Uterus (tissue), 4 donors: ENCODE measurements at places on chromosomes 6 and 20. TPM values are rescaled to one million over a fixed set of nuclear protein-coding genes. Genes with fewer than 3 reads are reported as not detected.

LY6G6F gene
- total RNA-seq = not detected

SPDEF gene
- 1.5 TPM for total RNA-seq

NRSN2 gene
- 10.2 TPM for total RNA-seq

CALHM6 gene
- total RNA-seq = 7.6 TPM

GABRR1 gene
- total RNA-seq = not detected

MOCS1 gene
- total RNA-seq = 10.2 TPM

DNA sequence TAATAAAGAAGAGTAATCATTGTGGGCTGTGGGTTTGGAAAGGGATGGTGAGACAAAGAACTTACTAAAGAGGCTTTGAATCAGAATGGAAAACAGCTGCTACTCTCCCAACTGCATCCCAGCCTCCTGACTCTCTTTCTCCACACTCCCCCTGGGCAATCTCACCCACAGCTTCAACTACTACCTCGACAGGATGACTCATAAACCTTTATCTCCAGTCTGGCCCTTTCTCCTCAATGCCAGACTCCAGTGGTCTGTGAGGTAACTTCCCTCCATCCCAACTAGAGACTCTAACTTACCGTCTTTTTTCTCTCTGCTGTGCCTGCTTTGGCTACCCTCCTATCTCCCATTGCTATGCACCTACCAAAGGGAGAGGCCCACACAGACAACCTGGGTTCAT, 135.3 kb upstream of the RREB1 start:
- DNase-seq = no peak

DNA sequence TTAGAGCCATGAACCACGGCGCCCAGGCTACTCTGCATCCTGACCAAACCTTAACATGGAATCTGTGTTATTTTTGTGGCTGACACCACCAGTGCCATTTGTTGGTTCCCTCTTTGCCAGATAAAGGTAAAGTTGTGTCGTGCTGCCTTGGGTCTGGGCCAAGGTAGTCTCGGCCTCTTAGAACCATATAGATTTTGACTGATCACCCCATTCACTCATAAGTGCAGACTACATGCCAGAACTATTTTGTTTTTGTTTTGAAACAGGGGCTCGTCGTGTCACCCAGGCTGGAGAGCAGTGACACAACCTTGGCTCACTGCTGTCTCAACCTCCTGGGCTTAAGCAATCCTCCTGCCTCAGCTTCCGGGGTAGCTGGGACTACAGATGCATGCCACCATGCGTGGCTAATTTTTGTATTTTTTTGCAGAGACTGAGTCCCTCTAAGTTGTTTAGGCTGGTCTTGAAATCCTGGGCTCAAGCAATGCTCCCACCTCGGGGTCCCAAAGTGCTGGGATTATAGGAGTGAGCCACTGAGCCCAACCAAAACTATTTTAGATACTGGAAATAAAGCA, 19.2 kb upstream of the RIPOR3 start:
- no peak for DNase-seq

DNA sequence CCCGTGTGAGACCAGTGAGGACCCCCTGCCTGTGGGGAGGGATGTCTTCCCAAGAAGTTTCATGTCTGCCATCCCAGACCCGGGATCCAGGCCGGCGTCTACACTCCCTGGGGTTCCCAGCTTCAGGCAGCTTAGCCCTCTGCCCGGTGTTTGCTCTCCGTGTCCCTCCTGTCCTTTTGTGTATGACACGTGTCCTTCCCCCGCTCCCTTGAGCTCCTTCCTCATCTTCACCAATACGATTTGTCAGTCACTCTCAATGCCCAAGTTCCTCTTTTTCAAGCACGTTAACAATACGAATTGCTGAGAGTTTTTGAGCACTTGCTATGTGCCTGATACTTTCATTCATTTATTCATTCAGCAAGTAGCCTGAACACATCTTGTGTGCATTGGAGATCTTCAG, 115.6 kb upstream of the PTPN1 start:
- no peak for DNase-seq

GRCh38 chr20:48558906-48559305, 268.9 kb downstream of the PREX1 start:
- no peak for DNase-seq

GRCh38 chr6:134849920-134850447, 99.9 kb downstream of the ALDH8A1 start:
- no peak for DNase-seq

DNA sequence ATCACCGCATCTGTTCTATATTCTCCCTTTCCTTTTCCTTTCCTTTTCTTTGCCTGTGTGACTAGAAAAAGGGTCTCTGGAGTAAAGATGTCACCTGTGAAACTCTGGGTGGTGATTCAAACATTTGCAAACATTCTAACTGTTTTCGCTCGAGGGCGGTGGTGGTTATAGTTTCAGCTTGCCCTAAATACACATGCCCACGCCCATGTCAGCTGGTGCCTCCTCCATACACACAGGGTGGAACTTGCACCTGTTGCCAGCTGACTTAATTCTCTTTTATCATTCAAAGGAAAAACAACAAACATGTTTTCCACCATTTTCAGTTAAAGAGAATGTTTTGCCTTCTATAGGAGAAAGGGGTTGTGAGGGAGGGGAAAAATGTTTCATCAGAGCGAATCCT, 381.9 kb upstream of the ARID1B start:
- no peak for DNase-seq

- DNase-seq = no peak
Observed at GRCh38 chr6:167906899-167907298, 80.2 kb downstream of the AFDN start.

DNA sequence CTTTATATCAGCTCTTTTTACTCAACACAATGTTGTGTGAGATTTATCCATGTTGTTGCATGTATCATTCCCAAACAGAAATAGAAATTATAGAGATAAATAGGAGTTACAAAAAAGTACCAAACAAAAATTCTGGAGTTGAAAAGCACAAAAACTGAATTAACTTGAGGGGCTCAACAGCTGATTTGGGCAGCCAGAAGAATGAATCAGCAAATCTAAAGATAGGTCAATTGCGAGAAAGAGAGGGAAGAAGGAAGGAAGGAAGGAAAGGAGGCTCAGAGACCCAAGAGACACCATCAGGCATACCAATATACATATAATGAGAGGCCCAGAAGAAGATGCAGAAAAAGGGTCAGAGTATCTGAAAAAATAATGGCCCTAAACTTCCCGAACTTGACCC, 98.9 kb downstream of the ATG5 start:
- no peak for DNase-seq

DNA sequence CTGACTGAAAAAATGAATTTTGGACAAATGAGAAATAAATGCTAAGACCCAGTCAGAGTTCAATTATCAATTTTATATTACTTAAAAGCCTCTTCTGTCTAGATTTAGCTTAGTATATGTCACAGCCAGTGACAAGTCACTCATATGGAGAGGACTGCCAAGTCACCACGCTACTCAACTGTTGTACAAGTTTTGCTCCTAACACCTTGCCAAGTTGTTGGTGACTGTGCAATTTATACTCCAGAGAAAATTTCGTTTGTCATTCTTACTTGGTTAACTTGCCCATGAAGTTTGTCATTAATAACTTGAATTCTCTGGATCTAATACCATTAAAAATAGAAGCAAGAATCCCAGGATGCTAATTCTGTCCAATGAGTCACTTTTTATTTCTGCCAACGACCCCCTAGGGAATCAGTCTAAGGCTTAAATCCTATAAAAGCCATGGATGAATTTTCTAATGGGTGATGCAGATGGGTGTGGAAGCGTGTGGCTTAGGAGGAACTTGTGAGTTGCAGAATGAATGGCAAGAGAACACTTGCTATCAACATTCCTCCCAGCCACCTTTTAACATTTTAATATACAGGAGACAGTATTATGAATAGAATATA, 30.4 kb upstream of the FBXO30 start:
- no peak for DNase-seq

- no peak for DNase-seq
Observed at GRCh38 chr20:18166241-18166881, 28.7 kb downstream of the KAT14 start.

DNA sequence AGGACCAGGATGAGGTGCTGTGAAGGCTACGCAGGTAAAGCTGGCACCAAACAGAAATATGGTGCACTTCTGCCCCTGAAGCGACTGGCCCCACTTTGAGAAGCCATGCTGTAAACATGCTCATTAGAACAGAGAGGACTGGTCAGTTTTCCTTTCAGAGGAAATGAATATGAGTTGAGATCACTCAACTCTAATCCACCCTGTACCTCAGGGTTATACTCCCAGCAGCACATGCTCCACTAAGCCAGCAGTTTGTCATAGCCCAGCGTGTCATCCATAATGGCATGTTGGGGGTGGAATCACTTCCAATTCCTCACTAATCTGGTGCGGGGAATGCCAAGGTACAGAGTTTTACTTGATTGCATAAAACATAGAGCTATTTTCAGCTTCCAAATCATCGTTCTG, 98.1 kb downstream of the HIVEP2 start:
- peak; percentile 33 for DNase-seq

DNA sequence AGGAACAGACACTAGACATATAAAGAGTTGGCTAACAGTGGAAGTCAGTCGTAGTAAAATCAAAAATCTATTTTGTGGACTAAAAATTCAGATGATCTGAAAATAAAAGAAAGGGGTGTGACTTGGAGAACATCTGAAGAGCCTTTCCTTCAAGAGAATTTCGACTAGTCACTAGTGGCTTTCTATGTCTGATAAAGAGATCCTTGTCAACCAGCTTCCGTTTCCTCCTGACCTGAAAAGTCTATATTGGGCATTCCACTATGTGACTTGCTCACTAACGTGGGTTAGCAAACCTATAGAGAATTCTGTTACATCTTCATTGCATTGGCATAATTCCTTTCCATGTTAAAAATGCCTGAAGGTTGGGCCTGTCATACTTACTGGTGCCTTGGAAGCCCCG, 25.9 kb downstream of the TRAF3IP2 start:
- no peak for DNase-seq

- DNase-seq = no peak
Observed at GRCh38 chr20:17714597-17714996, 14.8 kb downstream of the BANF2 start.

GRCh38 chr6:38234934-38235682, 404.6 kb downstream of the BTBD9 start:
- DNase-seq = no peak

DNA sequence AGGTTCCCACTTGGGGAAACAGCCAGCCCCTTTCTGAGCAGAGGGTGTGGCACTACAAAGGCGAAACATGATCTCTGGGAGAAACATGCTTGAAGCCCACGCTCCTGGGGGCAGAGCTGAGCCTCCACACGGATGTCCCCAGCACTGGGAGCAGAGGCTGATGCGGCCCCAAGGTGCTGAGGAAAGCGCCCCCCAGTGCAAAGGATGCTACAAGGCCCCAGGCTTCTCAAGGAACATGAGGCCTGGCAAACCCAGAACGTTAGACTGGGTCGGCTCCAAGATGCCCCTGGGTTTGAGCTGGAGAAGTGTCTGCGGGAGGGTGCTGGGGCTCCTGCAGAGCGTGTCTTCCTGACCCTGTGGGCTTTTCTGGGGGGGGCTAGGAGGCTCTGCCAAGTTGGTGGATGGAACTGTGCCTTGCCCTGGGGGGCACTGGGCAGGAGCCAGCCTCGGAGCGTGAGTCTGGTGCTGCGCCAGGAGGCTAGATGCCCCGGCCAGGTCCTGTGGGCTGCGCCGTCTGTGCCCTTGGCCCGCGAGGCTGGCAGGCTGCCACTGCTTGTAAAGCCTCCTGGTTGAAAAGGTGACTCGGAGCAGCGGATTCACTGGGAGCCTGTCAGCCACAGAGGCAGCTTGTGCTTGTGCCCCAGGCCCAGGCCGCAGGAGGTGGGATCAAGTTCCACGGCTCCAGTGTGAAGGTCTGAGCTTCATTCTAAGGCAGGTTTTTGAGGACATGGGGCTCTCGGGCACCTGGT, 8.1 kb downstream of the SYNJ2 start:
- DNase-seq = peak; percentile 73

- no peak for DNase-seq
Observed at GRCh38 chr6:20416567-20417345, 15.1 kb downstream of the E2F3 start.

DNA sequence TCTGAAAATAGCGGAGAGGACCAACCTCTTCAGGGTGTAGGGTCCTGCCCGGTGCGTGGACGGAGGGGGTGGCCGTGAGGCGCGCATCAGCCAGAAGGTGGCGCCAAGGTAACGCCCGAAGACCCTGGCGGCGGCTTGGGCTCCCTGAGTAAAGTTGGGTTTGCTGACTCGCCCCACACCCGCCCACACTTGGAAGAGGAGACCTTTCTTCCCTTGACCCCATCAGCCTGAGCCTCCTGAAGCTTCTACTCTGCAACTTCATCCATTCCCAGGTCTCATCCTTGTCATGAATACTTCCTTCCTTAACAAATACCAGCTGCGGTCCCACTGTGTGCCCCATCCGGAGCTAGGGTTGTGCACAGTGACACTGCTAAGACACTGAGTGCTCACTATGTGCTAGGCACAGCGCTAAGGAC, 14.6 kb downstream of the CD40 start:
- peak; percentile 65 for DNase-seq

- no peak for DNase-seq
Observed at GRCh38 chr20:20489054-20489453, 121.2 kb downstream of the INSM1 start.

GRCh38 chr6:15608396-15608795, 54.4 kb downstream of the DTNBP1 start:
- DNase-seq = no peak

DNA sequence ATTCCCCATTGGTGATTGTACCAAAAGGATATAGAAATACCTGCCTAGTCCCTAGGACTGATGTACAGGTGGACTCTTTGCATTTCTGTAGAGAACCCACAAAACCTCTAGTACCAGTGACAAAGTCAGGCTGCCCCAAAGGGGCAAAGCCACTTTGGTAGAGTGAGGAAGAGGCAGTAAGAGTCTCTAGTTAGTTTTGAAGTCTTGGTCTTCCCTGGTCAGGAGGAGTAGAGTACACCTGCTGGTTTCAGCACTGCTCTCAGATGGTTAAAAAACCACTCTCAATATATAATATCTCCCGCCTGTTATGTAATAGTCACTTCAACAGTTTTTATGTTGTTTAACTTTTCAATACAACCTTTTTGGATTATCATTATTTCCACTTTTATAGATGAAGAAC, 344.9 kb downstream of the CDKAL1 start:
- DNase-seq = no peak

- no peak for DNase-seq
Observed at GRCh38 chr6:69632932-69633331, 163.9 kb downstream of the LMBRD1 start.

DNA sequence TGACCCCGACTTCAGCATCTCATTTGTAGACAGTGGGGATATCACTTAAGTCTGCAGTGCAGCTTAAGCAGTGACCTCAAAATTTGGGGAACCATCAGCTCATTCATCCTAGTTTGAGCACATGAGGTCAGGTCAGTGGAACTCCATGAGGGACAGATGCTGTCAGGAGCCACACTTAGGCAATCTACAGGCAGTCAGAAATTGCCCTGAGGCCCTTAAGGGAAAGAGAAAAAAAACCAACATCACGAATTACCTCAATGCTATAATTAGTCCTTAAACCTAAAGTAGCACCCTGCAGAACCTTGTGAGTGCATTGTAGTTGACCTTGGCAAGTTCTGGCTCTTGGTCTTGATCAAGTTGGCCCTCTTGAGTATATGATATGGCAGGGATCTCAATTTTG, 21.1 kb downstream of the TMEM74B start:
- DNase-seq = no peak

GRCh38 chr6:152100183-152100618, 292.7 kb downstream of the ESR1 start:
- no peak for DNase-seq

- DNase-seq = no peak
Observed at GRCh38 chr6:66179361-66179760, 472.3 kb upstream of the EYS start.
